ENCODE measurements at places on chromosomes 5 and 9. TPM values are rescaled to one million over a fixed set of nuclear protein-coding genes. Genes with fewer than 3 reads are reported as not detected.
A peak's percentile ranks its signal among the peaks of the same experiment; 100 is the strongest.

GRCh38 chr9:112420208-112420607, 40.3 kb downstream of the HSDL2 start:
- H3K36me3 ChIP-seq = peaks cover 14% of the 10 kb centered on the region
- DNase-seq = no peak
- H3K4me1 ChIP-seq = no peaks in the 10 kb centered on the region
- H3K27ac ChIP-seq = no peak overlapping the region
- H3K4me3 ChIP-seq = no peak overlapping the region

DNA sequence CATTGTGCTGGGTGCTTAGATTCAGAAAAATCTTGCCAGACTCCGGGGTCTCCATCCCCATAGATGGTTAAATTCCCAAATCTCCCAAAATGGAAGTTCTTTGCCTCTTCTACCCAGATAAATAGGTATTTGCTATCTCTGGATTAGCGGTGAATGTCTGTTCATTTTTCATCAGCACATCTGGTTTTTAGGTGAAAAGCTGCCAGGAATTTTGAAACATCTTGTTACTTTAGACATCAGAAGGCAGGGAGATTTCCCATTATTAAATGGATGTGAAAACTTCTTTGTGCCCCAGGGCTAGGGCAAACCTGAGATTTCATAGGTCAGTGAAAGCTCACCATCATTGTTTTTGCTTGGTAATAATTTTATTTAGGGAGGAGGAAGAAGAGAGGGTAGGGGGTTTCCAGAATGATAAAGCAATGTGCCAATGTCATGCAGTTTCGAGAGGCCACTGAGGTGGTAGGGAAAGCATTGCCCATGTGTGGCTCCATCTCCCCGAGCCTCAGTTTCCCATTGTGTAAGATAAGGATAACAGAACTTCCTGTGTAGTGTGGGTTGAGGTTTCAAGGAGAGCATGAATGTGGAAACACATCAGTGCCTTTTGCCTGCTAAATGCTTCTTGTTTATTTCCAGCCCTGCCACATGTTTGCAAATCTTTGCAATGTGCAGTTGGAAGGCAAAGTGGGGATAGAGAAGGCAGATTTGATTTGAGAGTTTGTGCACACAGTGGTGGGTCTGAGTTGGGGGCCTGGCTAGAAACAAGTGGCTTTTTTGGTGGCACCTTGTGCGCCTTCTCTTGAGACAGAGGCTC, 147.2 kb upstream of the KLF4 start:
- H3K27me3 ChIP-seq = no peaks in the 10 kb centered on the region
- peaks cover 36% of the 10 kb centered on the region for H3K4me1 ChIP-seq
- peak; percentile 25 for DNase-seq
- no peaks in the 10 kb centered on the region for H3K36me3 ChIP-seq

- H3K4me3 ChIP-seq = no peak overlapping the region
- H3K36me3 ChIP-seq = no peaks in the 10 kb centered on the region
- H3K27ac ChIP-seq = no peak overlapping the region
- no peak for DNase-seq
- no peaks in the 10 kb centered on the region for H3K27me3 ChIP-seq
Observed at GRCh38 chr5:124477577-124477976, 268.9 kb downstream of the ZNF608 start.

Gene ARL14EPL
- not detected for total RNA-seq

Gene TAL2
- 0.36 TPM for total RNA-seq

Gene AGXT2
- not detected for total RNA-seq

Gene UGT3A2
- total RNA-seq = under 0.01 TPM

Gene FBP2
- total RNA-seq = not detected

- H3K4me1 ChIP-seq = peaks cover 8% of the 10 kb centered on the region
- no peaks in the 10 kb centered on the region for H3K27me3 ChIP-seq
- no peaks in the 10 kb centered on the region for H3K36me3 ChIP-seq
- peak; percentile 32 for DNase-seq
- no peak overlapping the region for H3K27ac ChIP-seq
Observed at GRCh38 chr9:134635351-134636148, 6.1 kb upstream of the COL5A1 start.

DNA sequence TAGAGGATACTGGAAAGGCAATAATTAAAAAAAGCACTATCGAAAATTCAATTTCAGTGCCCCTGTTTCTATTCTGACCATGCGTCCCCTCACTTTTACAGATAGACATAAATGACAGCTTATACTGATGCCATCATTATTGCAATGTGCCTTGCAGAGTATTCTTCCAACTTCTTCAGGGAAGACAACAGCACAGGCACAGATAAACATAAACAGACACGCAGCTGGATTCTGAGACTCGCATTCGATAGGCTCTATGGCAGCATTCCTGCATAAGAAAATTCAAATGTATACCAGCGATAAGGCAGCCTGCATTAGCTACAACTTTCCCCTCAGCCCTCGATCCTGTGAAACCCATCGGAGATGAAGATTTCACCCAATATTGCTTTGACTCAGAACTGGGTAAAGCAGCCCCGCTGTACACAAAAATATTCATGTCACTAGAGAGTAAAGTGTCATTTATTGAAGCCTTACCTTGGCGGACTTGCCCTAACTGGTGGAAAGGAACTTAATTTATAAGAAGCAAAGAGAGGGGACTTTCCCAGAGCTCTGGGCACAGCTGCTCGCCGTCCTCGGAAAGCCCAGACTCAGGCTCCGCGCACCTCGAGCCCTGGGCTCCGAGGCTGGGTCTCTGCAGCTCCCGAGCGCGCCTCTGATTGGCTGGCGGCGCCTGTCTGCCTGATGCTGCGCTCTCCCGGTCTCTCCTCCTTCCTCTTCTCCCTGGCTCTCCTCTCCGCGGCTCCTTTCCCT, at the start of gene CDH18:
TSS of gene CDH18 (minus strand) at position 589 of the 750 bp plus-strand sequence. CDS start 149,214 bp downstream, outside the sequence.
- no peaks in the 10 kb centered on the region for H3K27me3 ChIP-seq
- H3K36me3 ChIP-seq = no peaks in the 10 kb centered on the region
- DNase-seq = peak; percentile 35
- no peaks in the 10 kb centered on the region for H3K4me1 ChIP-seq
- H3K4me3 ChIP-seq = no peak within 1 kb of the TSS
- H3K27ac ChIP-seq = no peak within 1 kb of the TSS

DNA sequence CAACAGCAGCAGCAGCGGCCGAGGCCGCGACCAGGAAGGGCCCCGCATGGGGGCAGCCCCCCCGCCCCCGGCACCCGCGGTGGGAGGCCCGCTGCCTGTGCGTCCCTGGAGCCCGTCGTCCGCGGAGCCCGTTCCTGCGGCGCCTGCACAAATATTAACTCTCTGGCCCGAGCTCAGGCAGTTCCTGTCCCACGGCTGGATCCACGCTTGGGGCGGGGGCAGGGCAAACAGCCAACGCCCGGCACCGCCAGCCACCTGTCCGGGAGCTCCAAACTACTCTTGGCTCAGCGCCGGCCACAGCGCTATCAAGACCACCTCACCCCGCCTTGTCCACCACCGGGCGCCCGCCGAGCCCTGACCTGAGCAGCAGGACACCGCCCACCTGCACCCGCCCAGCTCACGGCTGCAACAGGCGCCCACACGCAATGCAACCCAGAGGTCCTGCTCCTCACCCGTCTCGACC, at the start of gene LRRC26:
TSS of gene LRRC26 (minus strand) at position 156 of the 463 bp plus-strand sequence. CDS start at position 48, 108 bp downstream.
- no peak within 1 kb of the TSS for H3K27ac ChIP-seq
- no peak for DNase-seq
- no peak within 1 kb of the TSS for H3K4me3 ChIP-seq
- peaks cover 46% of the 10 kb centered on the region for H3K27me3 ChIP-seq
